ENCODE measurements at places on chromosomes 16 and 17.

- peak; percentile 15 for DNase-seq
Observed at GRCh38 chr16:10878644-10879501, 1.9 kb downstream of the CIITA start.

- DNase-seq: no peak
Observed at GRCh38 chr16:67444259-67445125, 13.6 kb downstream of the HSD11B2 start.

DNA sequence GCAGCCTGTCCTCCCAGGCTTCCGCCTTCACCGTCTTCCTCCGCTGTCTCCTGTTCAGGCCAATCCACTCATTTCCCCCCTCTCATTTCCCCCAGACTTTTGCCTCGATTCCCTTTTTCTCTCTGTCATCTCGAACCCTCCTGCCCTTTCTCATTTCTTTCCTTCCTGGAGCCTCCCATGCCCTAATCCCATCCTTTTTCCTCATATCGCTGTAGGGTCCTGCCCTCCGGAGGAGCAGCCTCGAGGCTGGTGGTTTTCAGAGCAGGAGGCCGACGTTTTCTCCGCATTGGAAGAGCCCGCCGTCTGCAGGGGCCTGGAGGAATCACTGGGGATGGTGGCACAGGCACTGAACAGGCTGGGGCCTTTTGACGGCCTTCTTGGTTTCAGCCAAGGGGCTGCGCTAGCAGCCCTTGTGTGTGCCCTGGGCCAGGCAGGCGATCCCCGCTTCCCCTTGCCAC is 597 bp downstream of the OVCA2 start:
- peak; percentile 47 for DNase-seq

DNA sequence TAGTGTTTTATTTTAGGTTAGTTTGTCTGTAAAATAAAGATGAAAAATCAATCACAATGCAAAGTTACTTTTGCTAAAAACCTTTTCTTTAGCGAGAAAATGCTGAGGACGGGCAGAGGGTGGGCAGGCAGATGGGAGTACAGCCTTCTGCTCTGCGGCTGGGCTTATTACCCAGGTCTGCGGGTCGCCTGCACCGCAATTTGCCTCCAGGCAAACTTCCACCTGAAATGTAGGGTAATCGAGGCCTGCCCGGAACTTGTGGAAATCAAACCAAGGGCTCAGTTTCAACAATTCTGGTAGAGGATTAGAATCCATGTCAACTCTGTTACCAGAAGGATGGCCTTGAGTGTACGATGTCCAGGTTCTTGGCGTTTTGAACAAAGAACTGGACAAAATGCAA is 22.3 kb upstream of the MMD start:
- no peak for DNase-seq

- no peak for DNase-seq
Observed at GRCh38 chr17:27239584-27239983, 54.3 kb upstream of the WSB1 start.

GRCh38 chr17:968812-969730 is 10.5 kb downstream of the NXN start:
- DNase-seq: no peak

GRCh38 chr17:81681672-81682071 is 1.9 kb downstream of the ARL16 start:
- DNase-seq: peak; percentile 6

- DNase-seq: peak; percentile 97
Observed at GRCh38 chr17:43367737-43368242, 31.0 kb upstream of the ARL4D start.

- no peak for DNase-seq
Observed at GRCh38 chr17:7355053-7355452, at the start of gene TMEM95. TSS of gene TMEM95 (plus strand) at chr17:7355156. CDS start at chr17:7355205, 49 bp downstream.

DNA sequence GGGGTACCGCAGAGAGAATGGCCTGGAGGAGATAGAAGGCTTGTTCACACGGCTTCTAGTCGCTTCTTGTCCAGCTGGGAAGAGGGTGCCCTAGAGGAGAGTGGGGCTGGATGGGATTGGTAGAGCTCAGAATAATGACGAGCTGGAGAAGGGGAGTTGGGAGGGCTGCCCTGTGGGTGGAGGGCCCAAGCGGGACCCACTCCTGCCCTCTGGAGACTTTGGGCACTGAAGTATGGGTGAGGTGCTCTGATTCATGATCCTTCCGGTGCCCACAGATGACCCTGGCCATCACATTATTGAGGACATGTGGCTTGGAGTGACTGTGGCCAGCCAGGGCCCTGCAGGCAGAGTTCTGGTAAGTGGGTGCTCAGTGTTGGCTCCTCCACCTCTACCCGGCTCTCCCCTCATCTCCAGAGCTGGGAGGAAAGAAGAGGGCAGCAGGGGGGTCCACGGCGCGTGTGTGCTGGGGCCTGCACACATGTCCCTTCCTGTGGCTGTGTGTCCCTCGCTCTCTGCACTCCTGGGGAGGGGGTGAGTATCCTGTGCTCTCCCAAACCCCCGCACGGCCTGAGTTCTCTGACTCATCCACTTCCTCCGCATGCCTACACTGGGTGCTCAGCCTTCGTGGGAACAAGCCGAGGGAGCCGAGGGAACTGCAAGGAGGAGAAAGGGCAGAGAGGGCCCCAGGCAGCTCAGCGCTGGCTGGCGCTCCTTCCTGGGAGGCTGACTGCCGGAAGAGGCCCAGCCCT is 8.5 kb downstream of the ITGA3 start:
- peak; percentile 97 for DNase-seq

GRCh38 chr16:13306161-13306995 is 405.0 kb downstream of the SHISA9 start:
- no peak for DNase-seq

- no peak for DNase-seq
Observed at GRCh38 chr17:65542610-65543009, 18.8 kb downstream of the AXIN2 start.

DNA sequence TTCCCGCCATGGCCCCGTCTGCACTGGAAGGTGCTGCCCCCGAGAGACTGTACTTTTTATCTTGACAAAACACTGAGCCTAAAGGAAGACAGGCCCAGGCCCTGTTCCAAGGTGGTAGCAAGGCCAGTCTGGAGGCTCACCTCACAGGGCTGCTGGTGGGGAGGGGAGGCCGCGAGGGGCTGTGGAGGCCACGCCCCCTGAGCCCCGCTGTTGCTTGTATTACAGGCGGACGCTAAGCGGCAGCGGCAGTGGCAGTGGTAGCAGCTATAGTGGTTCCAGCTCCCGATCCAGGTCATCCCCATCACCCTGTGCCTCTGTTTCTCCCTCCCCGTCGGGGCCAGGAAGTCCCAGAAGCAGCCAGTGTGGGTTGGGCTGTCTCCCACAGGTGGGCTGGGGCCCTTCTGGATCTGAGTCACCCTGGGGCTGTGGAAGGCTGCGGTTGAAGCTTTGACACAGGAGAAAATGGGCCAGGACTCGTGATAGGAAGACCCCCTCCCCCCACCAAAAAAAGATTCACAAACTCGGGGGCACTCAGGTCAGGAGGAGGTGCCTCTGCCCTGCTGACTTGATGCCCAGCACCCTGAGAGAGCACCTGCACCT is 13.3 kb upstream of the IL17C start:
- no peak for DNase-seq

- DNase-seq: no peak
Observed at GRCh38 chr17:57402681-57403180, 146.4 kb downstream of the MSI2 start.

- no peak for DNase-seq
Observed at GRCh38 chr17:10447026-10447931, 22.1 kb downstream of the MYH4 start.

GRCh38 chr17:60164697-60165096 is 14.9 kb downstream of the CA4 start:
- DNase-seq: no peak

Measured in fibroblast of lung (primary cell).